Activated CD4-positive, alpha-beta T cell treated with anti-CD3 and anti-CD28 coated beads for 4 hours (primary cell): ENCODE measurements at places on chromosomes 7 and 10.

DNA sequence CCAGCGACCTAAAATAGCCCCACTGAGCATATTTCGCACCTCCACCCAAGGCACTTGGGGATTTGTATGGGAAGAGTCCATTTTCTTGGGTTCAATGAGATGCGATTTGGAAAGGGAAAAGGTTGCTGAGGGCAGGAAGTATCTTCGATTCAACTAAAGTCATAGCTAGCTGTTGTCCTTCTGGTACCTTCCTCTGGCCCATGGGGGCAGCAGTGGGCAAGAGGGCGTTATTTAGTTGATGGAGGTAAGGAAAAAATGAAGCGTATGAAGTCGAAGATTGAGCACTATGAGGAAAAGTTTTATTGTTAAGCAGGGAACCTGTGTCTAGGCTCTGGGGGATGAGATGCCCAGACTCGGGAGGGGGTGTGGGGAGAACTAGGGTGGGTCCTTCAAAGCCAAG lies 135.4 kb downstream of the EVX1 start:
- no peak for DNase-seq

- no peak for DNase-seq
Observed at GRCh38 chr7:116211913-116212596, 1.7 kb downstream of the TES start.

- no peak for DNase-seq
Observed at GRCh38 chr10:132489053-132489703, 48.4 kb upstream of the INPP5A start.

GRCh38 chr7:121126801-121127534 lies 138.5 kb downstream of the CPED1 start:
- no peak for DNase-seq

GRCh38 chr7:87345962-87346371 lies 503 bp downstream of the CROT start:
- no peak for DNase-seq

GRCh38 chr10:44725404-44725803 lies 185.7 kb upstream of the TMEM72 start:
- no peak for DNase-seq

DNA sequence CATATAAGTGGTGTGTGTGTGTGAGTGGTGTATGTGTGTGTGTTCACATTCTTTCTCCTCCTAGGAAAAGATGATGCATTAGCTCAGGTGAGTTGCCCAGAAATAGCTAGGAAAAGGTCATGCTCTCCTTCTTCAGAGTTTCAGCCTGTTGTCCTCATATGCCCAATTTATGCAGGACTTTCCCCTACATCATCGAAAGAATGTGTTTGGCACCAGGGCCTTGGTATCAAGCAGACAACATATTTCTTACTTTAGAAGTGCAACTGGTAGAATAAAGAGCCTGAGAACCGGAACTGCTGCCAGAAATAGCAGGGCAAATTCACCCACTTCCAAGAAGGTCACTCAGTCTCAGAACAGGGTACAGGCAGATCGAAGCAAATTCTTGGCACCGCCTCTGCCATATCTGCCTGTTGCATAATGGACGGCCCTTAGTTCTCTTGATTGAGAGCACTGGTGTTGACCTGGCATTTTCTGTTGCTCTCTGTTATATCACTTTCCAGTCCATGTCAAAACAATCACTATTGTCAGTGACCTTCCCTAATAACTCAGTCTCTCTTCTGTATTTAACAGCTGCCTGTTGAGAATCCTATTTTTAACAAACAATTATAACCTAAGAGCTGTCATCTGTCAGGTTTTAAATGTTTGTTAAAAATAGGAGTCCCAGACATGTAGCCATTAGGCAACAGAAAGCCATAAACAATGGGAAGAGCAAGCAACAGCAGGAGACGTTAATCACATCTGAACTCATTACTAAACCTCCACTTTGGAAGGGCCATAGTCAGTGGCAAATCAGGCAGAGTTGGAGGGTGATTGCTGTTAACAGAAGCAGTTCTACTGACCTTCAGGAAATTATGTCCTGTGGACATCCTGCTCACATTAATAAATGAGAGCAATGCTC lies 20.7 kb downstream of the ADRB1 start:
- DNase-seq = no peak
